Type B pancreatic cell (in vitro differentiated cells): ENCODE measurements at places on chromosomes 1 and 21. TPM values are rescaled to one million over a fixed set of nuclear protein-coding genes. Genes with fewer than 3 reads are reported as not detected.

DNA sequence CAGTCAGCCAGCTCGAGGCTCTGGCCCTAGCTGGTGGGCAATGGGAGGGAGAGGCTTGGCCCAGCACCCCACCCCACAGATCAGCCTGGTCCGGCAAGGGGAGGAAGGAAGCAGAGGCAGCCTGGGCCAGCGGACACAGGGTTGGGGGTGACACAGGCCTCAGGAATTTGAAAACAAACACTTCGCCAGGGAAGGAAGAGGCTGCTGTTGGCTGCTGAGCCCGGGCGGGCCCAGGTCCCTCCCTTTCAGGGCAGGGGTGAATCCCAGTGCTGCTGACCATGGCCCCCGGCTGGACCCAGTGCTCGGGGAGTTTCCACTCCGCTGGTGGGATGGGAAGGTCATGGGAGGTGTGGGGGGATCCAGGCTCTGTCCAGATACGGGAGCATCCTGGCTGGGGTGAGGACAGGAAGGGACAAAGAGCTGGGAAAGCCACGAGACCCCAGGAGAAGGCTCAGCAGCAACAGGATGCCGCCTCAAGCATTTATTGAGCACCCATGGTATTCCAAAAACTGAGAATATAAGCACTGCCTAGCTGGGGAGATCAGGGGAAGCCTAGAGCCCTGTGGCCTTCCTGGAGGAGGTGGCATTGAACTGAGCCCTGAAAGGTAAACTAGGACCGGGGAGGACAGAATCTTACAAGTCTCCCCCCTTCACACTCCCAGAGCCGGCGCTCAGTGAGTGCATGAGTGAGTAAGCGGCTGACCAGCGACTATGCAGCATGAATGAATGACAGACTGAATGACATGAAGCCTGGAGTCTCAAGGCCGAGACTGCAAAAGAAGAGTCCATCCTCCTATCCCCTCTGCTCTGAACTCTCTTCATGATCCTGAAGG, 26.2 kb upstream of the EPHA2 start:
- no peak for DNase-seq

The ETNK2 gene
- 7.3 and 10.0 TPM in 2 replicates for total RNA-seq

The SH3BGR gene
- total RNA-seq = 2.2 and 2.8 TPM in 2 replicates

DNA sequence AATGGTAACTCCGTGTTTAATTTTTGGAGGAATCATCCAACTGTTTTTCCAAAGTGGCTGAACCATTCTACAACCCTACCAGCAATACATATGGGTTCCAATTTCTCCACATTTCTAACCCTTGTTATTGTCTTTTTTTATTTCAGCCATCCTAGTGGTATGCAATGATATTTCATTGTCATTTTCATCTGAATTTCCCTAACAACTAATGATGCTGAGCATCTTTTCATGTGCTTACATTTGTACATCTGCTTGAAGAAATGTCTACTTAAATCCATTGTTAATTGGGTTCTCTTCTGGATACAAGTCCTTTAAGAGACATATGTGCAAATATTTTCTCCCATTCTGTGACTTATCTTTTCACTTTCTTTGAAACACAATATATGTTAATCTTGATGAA, 43.3 kb downstream of the EPRS1 start:
- no peak for DNase-seq
